GM12892 (cell line): ENCODE measurements at places on chromosomes 5 and 9.

GRCh38 chr5:132053483-132053882, 7.0 kb upstream of the IL3 start:
- no peak for DNase-seq

- DNase-seq: no peak
Observed at GRCh38 chr5:124605541-124605940, 140.9 kb downstream of the ZNF608 start.

DNA sequence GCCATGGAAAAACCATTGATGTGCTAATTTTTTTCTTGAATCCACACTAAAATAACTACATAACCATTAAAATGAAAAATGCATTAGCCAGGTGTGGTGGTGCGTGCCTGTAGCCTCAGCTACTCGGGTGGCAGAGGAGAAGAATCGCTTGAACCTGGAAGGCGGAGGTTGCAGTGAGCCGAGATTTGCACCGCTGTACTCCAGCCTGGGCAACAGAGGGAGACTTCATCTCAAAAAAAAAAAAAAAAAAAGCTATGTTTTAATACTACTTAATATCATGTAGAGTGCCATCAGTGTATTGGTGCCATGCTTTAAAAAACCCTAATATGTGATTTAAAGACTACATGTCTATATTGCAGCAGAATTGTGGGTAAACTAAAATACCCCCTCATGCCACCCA, 58.9 kb downstream of the NDFIP1 start:
- DNase-seq: no peak

DNA sequence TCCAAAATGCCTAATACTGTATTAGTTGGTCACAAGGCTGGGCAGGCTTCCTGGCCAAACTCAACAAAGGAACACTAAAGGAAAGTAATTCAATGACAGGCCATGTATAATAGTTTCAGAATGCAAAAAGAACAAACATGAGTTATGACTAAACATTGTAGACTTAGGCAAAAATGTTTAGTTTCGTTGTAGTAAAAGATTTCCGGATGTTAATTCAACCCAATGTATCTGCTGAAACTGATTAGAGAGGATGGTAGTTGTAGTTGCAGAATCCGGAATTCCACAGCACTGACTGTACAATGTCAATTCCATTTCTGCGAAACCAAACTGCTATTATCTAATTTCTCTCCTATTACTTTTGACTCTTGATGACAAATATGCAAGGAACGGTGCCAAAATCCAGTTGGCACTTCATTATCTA, 117.9 kb upstream of the FST start:
- DNase-seq: no peak

DNA sequence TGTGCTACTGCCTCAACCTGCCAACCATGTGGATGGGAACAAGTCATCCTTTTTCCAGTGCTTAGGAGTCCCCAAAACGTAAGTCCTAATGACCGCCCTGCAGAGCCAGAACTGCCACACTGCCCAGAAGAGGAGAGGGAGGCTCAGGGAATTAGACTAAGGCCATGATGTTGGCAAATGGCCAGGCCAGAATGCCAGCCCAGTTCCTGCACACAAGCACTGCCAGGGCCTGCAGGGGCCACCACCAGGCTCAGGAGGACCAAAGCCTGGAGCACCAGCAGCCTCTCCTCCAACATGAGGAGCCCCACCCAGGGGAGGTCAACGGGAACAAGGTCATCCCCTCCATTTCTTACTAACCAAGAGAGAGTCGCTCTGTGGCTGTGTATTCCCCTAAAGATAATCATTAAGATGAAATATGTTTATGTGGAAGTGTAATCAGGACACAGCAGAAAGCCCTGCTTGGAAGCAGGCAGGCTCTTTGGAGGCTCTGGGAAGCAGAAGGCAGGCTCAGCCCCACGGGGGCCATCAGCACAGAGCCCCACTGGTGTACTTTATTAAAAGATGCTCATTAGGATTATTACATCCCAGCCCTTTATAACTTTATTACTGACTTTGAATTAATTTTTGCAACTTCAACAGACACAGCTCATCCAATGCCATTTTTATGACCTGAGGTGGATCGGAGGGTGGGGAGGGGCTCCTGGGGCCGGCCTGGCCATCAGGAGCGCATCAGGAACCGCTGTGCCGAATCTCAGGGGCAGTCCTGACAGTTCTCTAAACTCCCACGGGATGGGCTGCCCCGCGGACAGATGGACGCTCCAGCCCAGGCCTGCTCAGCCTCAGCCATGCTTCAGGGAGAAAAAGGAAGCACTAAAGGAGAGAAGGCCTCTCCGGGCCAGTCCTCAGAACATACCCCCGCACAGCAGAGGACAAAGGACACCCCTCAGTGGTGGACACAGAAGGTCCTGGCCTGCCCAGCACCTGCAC, 127.0 kb downstream of the ADAMTS2 start:
- DNase-seq: no peak
